NCI-H2081 treated with DMSO at 0.1 percent for 48 hours (cell line): ENCODE measurements at places on chromosomes 1 and 21.
A peak's percentile ranks its signal among the peaks of the same experiment; 100 is the strongest.

DNA sequence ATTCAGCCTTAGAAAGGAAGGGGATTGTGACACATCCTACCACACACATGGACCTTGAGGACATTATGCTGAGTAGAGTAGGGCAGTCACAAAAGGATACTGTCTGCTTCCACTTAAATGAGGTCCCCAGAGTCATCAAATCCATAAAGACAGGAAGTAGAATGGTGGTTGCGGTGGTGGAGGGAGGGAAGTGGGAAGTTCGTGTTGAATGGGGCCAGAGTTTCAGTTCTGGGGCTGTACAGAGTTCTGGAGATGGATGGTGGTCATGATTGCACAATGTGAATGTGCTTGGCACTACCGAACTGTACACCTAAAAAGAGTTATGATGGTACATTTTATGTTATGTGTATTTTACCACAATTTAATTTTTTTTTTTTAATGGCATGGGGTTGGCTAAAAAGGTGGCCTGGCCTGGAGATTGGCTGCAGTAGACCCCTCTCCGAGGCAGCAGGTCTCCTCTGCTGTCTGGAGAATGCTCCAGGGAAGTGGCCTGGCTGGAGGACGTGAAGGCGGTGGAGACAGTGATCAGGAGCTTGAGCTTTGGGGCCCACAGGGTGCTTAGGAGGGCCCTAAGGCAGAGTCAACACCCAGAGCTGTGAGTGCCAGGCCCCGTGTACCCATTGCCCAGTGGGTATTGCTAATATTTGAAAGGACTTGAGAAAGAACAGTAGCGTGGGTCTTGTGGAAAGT lies 30.4 kb downstream of the IFNGR2 start:
- DNase-seq, result no peak

GRCh38 chr1:234277161-234277868 lies 95.9 kb upstream of the COA6 start:
- DNase-seq, result no peak

DNA sequence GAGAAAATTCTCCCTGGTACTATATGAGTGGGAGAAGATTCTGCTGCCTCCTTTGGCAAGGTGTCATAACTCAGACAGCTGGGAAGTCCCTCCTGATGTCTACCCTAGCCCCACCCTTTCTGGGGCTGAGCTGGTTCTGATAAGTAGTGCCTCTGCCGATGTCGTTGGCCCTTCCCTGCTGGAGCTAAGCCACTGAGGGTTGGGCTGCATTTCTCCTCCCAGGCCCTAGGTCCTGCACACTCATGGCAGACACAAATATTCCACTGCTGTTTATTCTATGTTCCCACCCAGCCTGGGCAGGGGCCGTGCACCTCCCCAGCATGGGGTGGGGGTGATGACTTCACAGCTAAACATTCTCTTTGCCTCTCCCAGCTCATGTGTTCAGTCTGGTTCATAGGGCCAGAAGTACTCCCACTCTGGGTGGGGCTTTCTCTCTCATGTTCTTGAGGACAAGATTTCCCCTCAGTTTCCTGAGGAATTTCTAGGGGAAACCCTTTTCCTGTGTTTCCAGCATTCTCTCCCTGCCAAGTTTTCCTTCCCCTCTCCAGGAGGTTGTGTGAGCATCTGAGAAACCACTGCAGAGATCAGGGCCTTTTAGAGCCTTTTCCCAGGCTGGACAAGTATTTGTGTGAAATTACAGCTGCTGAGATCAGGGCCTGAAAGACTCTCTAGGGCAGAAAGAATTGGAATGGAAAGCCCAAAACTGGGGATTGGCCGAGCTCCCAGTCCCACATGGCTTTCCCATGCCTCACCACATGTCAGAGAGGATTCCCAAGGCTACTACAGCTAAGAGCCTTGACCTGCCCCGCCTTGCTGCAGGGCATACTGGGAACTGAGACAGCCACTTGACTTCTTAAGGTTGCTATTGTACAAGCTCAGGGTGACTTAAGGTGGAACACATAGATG lies 66.2 kb downstream of the ATP2B4 start:
- no peak for DNase-seq

GRCh38 chr1:86207323-86207722 lies 50.8 kb upstream of the COL24A1 start:
- DNase-seq, result no peak

- DNase-seq, result no peak
These were observed 69.8 kb upstream of the TTC34 start for GRCh38 chr1:2871246-2871815.

GRCh38 chr1:207871117-207871649 lies 39.7 kb downstream of the CD34 start:
- no peak for DNase-seq

DNA sequence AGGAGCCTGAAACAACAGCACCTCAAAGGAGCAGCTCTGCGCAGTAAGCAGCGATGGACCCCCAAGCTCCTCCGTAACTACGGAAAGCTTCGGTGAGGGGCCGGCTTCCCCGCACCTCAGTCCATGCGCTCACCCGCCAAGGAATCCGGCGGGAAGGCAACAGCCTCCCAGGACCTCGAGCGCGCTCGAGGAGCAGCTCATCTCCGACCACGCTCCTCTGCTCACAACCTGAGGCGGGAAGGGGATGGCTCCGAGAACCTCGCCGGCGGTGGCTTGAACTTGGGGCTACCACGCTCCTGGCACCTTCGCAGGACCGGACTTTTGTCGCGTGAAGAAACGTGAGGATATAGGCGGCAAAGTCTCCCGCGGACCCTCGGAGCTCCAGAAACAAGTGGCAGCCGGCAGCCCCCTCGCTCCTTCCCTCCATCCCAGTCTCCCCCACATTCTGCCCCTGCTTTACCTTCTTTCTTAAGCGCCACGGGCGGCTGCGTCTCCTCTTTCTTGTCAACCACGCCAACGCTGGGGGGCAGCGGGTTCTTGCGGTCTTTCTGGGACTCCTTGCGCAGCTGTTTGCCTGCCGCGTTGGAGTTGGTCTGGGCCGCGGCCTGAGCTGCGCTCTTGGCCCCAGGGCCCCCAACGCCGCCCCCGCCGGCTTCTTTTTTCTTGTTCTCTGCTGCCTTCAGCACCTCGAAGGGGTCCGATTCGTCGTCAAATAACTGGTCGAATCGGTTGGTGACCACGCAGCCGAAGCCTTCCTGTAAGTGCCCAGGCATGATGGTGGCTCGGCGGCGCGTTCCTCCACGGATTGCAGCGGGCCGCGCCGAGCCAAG lies 459 bp downstream of the SERBP1 start:
- DNase-seq, result no peak

GRCh38 chr1:53552981-53553733 lies 94.0 kb downstream of the DMRTB1 start:
- DNase-seq, result no peak

- no peak for DNase-seq
These were observed 15.2 kb downstream of the PTPRF start for GRCh38 chr1:43545695-43546387.

DNA sequence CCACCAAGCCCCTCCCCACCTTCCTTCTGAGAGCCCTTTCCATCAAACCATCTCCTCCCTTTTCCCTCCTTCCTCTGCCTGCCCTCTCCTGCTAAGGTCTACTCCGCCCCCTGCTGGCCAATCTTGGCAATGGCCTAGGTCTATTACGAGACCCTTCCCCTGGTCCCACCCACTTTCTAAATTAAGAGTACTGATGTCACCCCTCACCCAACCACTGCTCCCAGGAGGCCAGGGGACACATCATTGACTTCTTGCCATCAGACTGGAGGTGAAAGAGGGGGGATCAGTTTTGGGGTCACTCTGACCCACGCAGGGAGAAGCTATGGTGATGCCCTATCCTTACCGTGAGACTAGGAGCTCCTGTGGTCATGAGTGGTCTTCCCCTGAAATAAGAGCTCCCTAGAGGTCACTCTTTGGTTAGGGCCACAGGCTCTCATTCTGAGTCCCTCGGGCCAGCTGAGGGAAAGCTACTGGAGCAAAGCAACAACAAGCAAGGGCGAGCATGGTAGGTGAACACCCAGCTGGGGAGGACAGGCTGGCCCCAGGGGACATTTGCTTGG lies 34.6 kb upstream of the S100A7 start:
- peak; percentile 59 for DNase-seq

DNA sequence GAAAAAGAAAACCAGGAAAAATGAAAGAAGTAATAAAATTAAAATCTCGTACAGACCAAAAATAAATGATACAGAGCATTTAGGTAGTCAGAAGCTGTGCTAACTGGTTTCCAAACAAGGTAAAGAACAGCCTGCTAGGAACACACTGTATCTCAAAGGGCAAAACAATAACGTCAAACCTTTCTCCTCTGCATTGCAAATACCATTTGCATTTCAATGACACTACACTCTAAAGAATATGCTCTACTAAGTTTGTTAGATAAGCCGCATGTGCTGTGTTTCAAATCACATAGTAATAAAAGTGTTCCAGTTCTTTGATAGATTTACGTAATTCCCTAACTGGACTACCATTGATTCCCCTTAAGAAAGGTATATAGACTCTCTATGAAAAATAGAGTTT lies 648.8 kb downstream of the PLA2G4A start:
- no peak for DNase-seq

- no peak for DNase-seq
These were observed 164.2 kb upstream of the C1orf21 start for GRCh38 chr1:184222652-184223052.

- no peak for DNase-seq
These were observed 1.1 kb downstream of the GOLT1A start for GRCh38 chr1:204212715-204213114.

DNA sequence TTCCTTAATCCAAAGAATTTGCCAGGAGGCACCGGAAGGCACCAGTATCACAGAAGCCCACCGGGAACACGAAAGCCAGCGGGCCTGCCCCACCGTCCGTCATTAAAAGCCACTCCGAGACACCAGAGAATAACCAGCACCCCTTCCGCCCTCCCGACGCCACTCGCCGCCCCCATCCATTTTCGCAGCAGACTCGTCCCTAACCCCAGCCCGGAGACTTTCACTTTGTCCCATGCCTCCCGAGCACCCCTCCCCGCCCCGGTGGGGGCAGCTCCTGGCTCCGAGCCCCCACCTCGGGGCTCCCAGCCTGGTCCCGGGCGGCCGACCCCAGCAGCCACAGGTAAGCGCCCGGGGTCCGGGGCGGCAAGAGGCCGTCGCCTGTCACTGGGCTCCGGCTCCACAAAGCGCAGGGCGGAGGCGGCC lies 105.4 kb downstream of the SLC45A1 start:
- no peak for DNase-seq

DNA sequence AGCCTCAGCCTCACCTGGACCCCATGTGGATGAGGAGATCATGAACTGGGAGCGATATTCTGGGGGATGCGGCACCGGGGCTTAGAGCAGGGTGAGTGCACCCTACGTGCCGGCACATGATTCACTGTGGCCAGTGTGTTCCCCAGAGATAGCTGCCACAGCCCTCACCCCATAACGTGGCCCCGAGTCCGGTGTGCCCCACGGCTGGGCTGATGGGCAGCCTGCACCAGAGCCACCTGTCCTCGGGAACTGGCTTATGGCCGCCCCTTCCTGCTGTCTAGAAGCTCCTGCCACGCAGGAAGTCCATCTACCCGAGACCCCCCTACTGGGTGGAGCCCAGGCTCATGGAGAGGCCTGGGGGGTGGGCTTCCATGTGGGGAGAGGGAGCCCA lies 39.1 kb upstream of the SLC19A1 start:
- DNase-seq, result no peak

DNA sequence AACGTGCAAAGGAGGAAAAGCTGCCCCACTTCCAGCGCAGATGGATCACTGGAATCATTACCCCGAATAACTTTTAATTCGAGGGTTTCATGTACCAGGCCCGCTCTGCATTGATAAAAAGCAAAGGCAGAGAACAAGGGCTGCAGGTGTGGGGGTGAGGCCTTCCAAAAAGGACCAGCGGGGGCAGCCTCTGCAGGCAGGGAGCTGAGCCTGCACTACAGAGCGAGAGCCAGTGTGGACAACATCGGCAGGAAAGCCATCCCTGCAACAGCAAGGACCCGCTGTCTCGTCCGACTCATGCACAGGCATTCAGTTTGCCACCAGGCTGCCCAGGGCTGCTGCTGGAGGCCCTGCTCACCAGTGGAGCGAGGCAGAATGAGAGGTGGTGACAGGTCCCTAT lies 27.1 kb upstream of the AJAP1 start:
- no peak for DNase-seq

DNA sequence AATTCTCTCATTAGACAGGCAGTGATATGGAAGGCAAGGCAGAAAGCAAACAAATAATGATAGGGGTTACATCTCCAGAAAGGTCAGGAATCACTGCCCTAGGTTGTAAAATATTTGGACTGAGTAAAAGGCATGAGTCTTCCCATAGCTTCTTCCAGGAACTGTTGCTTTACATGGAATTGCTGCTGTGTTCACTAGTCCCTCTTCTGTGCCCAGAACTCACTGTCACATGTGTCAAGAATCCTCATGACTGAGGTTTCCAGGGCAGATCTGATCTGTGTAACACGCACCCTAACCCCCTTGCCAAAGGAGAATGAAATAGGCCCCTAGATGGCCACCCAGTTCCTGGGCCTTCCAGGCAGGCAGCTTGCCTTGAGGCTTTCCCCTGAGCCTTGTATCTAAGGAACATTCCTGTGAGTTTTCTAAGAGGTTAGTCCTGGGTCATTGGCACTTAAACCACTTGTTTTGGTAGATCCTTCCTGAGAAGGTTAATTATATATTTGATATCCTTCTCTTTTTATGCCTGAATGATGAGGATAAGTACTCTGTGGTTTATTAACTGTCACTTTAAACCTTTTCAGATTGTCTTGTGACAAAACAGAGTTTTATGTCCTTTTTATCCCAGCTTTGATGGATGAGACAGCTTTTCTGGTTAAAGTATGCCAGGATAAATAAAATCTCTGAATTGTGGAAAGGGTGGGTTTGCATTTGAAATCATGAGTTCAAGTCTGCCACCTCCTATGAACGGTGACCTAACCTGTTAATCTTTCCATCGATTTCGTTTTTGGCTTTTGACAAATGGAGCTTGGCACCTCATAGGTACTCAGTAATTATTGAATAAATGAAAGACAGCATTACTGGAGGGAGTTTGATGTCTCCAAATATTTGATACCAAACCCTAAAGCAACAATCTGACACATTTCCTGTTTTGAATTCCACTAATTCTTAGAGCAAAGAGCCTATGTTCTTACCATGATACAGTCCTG lies 163.3 kb downstream of the DHRS3 start:
- DNase-seq, result no peak

GRCh38 chr1:169287280-169287679 lies 80.3 kb downstream of the NME7 start:
- DNase-seq, result no peak

DNA sequence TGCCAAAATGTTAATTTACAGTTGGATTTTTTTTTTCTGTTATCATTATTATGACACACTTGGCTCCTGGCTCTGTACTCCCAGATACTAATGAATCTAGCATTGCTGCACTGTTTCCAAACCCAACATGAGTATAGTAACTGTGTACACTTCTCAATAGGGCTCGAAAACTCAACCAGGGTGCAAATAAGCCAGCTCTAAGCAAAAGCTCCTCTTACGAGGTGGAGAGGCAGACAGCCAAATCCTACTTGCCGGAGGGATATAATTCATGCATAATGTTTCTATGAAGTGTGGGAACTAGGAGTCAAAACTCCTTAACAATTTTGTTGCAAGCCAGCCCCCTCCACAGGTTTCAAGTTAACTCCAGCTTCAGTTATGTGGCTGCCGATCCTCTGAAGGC lies 510.4 kb upstream of the ZP4 start:
- no peak for DNase-seq
